ENCODE measurements at places on chromosomes 2 and 18.

- DNase-seq, result no peak
These were observed 244.1 kb downstream of the L3MBTL4 start for GRCh38 chr18:6170604-6171003.

DNA sequence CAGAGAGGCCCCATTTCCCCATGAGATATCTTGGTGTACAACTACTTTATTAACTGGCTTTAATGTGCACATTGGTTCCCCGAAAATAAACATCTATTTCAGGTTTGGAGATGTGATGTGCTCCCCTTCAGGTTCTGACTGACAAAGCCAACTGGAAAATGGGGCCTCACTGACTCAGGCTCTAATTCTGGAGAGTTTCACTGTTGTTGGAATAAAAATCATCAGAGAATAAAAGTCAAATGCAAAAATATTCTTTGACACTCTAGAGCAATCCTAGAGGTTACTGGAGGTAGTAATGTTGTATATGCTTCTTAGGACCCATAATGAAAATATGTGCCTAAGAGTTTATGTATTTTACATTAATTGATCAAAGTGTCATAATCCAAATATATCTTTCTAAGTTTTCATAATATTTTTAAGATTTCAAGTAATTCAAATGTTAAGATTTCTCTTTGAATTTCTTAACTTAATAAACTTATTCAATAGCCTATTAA, 189.9 kb upstream of the COL3A1 start:
- DNase-seq, result no peak

- no peak for DNase-seq
These were observed 55.5 kb downstream of the INHBB start for GRCh38 chr2:120401275-120402066.

DNA sequence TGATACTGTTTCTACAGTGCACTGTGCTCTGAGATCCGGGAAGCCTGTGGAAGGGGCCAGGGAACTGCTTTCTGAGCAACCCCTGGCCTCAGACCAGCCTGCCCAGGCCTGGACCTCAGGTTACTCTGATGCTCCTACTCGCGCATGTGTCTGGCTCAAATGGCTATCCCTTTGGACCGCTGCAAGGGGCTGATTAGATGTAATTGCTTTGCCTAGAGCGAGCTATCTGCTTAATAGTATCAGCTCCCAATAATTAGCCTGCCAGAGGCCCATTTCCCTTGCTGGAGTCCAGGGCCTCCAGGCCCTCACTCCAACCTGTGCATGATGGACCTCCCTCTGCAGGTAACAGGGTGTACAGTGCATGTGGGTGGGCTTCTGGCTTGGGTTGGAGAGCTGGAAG, 7.2 kb upstream of the KCNK3 start:
- no peak for DNase-seq

DNA sequence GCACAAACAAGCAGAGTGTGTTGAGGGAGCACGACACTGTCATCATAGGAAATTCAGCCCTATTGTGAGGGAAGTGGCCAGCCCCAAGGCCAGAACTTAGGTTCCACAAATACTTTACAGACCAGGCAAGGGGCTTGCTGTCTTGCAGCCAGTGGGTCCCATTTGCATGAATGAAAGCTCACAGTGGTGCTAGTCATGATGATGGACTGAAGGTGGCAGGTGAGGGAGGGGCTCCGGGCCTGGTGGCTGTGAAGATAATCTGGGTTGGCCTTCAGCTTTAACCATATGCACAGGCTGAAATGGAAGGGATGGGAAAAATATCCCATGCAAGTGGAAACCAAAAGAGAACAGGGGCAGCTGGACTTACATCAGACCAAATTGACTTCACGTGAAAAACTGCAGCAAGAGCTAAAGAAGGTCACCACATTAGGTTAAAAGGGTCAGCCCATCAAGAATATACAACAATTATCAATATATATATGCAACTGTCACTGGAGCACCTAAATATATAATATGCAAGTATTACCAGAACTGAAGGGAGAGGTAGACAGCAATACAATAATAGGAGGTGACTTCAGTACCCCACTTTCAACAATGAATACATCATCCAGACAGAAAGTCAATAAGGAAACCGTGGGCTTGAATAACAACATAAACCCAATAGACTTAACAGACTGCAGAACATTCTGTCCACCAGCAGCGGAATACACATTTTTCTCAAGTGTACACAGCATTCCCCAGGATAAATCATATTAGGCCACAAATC, 39.6 kb downstream of the DCDC2C start:
- no peak for DNase-seq
